ENCODE measurements at places on chromosomes 4 and X.

DNA sequence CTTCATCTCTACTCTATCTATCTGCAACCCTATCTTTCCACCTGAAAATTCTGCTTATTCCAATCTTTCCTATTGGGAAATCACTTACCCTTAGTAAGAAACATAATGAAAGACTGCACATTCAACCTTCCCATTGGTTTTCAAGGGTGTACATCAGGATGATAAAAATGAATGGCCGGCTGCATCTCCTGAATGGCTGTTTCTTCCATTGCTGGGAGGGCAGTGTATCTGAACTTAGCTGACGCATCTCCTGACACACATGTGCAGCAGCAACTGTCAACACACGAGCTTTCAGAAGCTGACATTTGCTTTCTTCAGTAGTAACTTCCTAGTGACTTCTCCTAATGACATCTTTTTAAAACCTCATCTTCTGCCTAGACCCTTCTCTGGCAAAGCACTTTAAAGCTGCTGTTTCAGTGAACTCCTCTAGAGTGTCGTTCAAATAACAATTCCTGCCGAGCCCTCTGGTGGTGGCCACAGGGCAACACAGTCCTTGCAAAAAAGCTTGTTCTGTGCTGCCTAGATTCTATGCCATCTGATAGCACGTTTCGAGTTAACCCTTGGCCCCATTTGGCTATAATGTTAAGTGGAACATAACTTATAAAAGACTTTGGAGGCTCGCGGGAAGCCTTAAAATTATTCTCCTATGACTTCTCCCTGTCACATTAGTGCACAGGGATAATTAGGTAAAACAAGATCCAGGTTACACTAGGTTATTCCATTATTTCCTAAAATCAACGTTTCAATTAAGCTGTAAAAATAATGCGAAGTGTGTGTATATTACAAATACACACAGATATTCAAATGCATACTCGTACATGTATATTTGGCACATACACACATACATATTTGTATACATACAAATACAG, 2340.7 kb downstream of the PCDH7 start:
- no peak for DNase-seq

- DNase-seq, result no peak
Measured at GRCh38 chr4:142408003-142408441, 438.1 kb downstream of the INPP4B start.

GRCh38 chrX:100625985-100626491, 10.6 kb downstream of the TSPAN6 start:
- DNase-seq, result no peak

GRCh38 chr4:11599064-11599463, 170.4 kb upstream of the HS3ST1 start:
- no peak for DNase-seq

DNA sequence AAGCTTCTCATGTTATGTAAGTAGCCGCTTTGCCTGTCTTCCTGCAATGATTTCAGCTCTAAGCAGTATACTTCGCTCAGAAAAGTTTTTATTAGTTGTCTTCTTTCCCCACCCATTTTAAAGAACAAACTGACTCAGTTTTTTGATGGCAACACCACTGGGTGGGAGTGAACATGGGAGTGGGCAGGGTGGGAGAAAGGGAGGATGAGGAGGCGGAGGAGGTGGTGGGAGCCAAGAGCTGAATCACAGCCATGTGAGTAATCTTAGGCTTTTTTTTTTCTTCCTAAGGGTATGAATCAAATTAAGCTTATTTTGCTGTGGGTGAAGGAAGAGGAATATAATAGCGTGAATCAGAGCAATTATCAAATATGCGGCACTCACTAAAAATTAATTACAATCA, 574.3 kb upstream of the DIPK2B start:
- no peak for DNase-seq

DNA sequence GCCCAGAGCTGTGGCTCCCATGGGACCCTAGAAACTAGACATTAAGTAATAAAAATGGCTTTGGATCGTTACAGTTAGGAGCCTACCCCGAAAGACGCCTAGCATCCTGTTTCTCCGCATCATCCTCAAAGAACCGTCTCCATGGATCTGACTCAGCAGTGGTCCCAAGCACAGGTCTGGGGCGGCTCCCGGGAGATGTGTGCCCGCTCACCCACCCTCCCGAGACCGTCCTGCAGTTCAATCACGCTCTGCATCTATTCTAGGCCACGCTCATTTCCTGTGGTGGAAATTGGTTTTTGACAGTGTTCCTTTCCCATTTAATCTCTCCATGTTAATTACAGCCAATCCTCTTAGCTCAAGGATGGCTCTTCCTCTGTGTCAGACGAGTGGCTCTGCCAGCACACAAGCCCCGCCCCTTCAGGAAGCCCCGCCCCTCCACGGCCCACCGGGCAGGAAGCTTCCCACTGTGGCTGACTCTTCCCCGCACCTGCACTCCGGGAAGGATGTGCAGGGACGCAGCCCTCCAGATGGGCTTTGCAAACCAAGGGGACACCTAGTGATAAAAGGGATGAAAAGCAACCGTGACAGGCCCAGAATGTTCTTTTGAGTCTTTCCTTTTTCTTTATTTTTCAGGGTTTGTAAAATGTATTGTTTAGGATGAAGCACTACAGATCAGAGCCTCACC, 34.5 kb upstream of the HELT start:
- peak; percentile 42 for DNase-seq

GRCh38 chrX:17597327-17597726, 140.0 kb upstream of the SCML1 start:
- no peak for DNase-seq

DNA sequence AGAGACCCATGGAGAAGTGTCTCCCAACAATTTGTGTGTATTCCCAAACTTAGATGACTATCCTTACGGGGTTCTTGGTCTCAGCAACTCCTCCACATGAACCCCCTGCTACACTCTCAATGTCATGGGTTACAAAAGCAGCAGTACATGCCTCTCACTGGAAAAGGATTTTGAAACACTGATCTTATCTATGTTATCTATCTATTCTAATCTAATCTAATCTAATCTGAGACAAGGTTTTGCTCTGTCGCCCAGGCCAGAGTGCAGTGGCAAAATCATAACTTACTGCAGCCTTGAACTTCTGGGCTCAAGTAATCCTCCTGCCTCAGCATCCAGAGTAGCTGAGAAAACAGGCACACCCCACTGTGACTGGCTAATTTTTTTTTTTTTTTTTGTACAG, 19.3 kb downstream of the TSPAN5 start:
- no peak for DNase-seq

GRCh38 chr4:158111241-158111640, 61.6 kb downstream of the GASK1B start:
- DNase-seq, result no peak

DNA sequence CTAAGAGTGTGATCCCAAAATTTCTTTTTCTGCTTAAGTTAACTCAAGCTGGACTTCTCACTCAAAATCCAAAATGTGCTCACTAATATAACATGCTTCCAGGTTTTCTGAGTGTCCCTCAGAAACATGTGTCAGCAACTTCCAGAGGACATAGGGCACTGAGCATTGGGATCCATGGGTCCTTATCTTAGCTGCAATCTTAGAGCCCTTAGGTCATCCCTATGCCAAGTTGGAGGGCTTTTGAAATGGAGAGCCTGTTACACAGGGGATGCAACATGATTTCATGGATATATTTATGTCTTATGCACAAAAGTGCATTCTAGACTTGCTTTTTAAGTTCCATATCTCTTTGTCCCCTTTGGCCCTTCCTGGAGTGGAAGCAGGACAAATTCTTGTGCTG, 11.7 kb upstream of the HCCS start:
- no peak for DNase-seq

DNA sequence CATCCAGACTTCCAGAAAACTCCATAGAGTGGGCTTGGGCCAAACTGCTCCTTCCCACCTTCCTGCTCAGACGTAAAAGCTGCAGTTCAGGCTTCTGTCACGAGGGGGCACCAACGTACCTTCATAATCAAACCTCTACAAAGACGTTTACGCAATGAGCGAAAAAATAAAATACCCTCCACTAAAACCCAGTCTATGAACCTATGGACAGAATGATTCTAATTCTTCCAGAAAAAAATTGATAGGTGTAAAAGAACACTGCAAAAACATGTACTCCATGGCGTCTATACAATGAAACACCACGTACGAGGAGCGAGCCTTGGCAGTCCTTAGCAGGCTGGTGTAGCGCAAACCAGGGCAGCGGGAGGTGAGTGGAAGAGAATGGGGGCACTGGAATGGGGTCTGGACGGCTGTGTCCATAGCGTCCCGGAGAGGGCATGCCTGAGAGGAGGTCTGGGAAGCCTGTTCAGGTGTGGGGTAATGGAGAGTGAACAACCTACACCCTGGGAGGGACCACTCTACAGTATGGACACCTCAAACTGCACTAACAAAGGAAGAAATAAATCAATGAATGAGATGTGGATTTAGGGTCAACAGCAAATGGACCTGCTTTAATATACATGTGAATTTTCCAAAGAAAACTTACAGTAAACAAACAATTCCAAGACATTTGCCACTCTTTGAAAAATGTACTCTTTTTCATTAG, 14.4 kb upstream of the RAB40A start:
- DNase-seq, result peak; percentile 54

DNA sequence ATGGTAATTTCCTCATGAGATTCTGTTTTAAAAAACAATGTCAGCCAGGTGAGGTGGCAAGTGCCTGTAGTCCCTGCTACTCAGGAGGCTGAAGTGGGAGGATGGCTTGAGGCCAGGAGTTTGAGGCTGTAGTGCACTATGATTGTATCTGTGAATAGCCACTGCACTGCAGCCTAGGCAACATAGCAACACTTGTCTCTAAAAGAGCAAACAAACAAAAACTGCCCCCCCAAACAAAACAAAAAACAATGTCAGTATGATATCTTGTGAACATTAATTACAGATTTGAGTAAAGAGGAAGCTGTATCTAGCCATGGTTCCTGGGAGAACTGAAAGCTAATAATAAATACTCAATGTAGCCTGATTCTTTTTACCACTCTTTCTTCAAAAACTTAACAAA, 6.8 kb upstream of the MSL3 start:
- no peak for DNase-seq

DNA sequence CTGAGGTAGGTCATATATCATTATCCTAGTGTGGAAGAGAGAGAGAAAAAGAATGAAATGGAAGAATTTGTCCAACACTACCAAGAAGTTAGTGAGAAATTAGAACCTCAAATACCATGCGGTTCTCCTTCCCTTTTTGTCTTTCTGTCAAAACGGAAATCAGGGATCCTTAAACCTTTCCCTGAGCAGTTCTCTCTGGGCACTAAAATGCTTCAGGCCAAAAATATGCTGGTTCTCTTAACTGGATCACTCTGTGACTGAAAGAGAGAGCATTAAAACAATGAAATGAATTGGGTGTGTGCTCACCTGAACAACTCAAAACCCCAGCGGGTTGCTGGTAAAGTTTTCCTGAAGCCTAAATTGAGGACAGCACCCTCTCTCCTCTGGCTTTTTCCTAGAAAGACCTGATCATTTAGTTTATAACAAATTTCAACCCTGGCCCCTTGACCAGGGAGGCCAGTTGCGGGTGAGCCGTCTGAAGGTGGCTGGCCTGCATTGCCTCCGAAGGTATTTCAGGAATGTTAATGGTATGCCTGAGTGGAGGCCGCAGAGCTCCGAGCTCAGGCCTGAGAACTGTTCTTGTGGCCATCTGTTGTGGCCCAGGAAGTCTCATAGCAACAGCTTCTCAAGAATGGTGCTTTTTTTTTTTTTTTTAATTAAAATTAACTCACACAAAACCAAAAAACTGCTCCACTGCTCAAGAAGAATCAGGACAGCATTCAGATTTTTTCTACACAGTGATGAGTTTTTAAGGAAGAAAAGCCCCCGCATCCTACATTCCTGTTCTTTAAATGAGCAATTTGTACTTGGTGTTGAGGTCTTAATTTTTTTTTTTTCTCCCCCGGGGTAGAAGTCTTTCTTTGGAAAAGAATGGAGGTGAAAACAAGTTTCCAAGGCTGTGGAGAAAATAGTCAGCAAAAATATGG, 155.1 kb downstream of the SHROOM3 start:
- no peak for DNase-seq

- no peak for DNase-seq
Measured at GRCh38 chr4:152047451-152047850, 286.6 kb upstream of the GATB start.

DNA sequence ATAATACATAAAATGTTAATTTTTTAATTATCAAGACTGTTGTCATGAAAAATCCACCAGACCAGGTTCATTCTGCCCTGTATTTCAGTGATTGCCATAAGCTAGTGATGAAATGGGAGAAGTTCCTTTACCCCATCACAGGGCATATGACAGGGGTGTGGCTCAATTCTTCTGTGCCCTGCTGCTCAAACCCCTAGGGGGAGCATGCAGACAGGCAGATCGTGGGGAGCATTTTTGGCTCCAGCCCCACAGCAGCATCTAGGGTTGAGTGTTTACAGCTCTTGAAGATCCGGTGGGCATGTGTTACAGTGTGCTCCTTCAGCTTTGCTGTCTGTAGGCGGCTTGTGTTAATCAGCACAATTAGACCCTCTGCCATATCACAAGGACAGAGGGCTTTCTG, 700.7 kb downstream of the PCDH18 start:
- DNase-seq, result no peak

- DNase-seq, result no peak
Measured at GRCh38 chrX:11499076-11500044, 166.4 kb downstream of the ARHGAP6 start.

DNA sequence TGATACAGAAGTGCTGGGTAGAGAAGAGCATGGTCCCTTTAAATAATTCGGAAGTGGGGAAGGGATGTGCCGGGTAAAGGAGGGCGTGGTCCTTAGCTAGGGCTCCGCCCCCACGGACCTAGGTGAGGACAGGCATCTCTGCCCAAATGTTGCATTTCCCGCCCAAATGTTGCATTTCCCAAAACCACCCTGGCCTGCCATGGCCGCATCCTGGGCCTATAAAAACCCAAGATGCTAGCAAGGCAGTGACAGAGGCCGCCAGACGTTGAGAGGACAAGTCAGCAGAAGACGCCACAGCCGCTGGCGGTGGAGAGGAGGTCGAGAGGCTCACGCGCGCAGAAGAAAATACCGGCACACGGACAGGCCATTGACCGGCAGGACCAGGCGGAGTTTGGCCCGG, 46.1 kb downstream of the ZFP42 start:
- DNase-seq, result no peak

DNA sequence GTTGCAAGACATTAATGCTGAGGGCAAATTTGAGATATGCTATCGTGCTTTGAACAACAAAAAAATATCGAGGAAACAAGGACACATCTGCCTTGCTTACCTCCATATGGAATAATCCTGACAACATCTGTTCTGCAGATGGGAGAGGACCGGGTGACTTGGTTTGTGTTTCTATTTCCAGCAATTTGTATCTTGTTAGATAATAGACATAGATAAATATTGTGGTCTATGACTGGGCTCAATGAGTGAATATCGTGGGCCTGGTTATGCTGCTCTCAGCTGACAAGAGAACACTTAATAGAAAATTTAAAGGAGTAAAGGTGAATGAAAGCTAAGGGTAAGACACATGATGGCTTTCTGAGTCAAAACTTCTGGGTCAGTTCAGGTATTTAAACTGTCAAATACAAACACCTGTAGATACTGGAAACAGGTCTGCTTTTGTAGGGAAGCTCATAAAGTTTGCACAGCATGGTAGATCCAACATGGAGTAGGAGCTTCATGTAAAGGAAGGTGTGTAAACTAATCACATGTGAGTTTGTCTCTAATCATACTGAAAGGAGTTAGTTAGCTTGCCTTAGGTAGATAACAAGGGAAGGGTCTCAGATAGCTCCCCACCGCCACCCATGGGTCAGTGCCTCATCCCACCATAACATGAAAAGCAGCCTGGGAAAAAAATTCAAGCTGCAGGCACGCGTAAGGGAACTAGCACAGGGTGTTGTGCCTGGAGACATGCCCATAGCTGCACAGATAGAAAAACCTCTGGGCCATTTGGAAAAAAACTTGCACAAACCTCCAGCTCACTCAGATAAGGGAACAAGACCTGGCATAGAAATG, 904.1 kb upstream of the EPHA5 start:
- no peak for DNase-seq

All from effector CD8-positive, alpha-beta T cell (primary cell).